Activated CD8-positive, alpha-beta memory T cell treated with anti-CD3 and anti-CD28 coated beads for 1 hour (primary cell): ENCODE measurements at places on chromosomes 16 and 17.

DNA sequence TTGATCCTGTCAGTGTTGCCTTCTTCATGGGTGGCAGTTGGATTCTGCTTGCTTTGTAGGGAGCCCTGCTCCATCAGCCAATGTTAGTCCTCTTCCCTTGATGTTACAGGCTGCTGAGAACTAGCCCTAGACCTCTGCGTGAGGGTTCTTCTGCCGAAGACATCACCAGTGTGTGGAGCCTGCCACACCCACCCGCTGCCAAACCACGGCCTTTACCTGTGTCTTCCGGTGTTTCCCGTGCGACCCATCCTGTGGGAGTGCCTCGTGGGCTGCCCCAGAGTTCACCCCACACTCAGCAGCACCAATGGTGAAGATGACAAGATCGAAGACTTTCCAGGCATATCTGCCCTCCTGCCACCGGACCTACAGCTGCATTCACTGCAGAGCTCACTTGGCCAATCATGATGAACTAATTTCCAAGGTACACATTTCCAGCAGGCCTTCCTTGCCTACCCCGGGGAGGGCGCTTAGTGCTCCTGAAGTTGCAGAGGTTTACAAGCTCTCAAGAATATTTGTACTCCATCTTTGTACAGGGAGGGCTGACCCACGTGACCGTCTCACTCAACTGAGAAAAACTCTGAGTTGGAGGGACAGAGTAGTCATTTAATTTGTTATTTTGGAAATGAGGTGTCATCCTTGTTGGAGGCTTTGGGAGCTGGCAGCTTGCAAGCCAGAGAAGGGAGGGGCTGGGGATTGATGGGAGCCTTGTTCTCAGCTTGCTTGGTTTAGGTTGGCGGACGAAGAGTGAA, 21.8 kb downstream of the YPEL2 start:
- DNase-seq: no peak

DNA sequence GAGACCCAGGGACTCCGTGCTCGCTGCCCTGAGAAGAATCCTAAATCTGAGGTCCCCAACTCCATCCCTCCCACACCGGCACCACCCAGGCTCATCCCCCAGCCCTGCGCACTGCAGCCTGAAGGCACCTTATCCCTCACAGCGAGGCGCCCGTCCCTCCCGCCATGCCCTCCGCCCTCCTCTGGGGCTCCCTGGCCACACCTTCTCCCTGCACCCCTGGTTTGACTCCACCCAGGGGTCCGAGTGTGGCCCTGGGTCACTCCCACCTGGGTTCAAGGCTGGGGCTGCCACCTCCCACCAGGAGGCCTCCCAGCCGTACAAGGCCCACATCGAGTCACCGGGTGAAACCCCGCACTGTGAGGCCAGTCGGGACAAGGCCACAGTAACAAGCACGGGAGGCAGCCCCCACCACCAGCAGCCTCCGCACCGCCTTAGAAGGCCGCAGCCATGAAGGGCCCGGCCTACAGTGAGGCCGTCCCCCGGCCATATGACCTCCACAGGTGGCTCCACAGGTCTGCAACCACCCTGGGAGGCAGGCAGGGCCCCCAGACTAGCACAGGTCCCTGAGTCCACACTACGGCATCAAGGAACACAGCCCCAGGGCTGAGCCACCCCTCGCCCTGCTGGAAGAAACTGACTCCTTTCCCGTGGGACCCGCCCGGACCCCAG, 8.3 kb downstream of the HAGH start:
- no peak for DNase-seq

GRCh38 chr17:64653325-64653984, 8.7 kb downstream of the SMURF2 start:
- no peak for DNase-seq

DNA sequence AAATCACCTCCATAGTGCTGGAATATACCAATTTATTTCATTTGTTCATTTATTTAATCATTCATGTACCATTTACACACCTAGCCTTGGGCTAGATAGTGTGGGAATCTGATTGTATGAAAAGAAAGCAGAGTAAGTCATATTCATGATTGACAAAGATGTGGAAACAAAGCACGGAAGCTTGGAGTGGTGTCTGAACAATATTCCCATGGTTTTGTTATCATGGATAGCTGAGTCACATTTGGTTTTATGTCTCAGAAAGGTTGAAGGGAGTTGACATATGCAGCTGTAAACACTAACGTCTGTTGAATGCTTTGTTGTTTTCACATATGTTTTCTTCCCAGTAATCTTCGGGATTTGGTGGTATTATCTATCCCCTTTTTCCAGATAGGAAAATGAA, 76.6 kb downstream of the MAP2K4 start:
- DNase-seq: no peak

DNA sequence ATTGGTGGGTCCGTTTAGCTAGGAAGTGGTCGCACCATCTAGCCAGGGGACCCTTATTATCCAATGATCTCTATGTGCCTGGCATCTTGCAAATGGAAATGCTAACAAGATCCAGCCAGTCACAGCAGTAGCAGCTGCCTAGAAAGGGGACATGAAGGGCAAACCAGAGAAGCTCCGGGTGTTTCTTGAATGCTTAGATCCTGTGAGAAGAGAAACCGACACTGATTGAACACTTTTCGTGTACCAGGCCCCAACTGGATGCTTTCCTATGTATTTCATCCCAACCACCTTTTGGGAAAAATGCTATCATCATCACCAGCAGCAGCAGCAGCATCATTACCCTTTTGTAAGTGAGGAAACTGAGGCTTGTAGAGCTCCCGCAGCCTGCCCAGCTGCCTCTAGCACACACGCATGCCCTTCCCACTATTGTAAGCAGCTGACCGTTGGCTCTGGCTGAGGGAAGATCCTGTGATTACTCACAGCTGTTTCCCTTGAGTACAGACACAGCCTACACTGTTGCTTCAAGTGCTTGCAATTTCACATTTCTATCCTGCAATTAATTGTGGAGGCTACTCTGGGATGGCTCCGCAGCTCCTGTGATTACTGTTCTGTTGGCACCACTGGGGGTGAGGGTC, 180.7 kb upstream of the CACNG5 start:
- DNase-seq: no peak

DNA sequence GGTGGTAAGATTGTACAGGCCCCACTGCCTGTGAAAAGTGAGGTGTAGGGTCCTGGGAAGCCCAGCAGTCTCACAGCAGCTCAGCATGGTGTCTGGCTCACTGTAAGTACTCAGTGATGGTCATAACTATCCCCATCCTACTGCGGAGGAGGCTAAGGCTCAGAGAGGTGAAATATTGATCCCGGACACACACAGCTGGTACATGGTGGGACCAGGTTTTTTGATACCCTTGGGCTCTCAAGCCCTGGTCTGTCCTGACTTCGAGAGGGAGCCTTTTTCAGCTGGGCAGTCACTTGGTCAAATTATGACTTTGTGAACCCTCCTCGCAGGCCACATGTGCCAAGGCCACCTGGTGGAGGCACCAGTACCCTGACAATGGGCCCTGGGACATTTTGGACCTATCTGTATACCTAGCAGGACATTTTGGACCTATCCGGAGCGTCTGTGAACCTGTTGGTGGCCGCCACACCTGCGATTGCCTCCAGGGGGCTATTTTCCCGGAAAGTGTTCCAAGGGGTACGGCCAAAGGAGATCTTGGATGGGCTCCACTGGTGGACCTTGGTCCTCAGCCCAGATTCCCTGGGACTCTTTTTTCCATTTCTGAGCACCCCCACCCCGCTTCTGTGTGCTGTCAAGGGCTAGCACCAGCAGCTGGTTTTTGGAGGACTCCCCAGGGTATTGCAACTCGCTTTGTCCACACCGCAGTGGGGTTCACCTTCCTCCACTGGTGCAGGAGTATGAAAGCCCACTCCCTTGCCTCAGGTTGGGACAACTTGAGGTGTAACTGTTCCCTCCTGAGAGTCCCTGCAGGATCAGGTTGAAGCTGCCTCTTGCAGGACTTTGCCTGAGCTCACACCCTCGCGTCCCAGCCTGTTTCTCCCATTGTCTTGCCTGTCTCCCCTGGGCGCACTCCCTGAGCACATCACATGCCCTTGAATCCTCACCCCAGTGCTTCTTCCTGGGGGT, 83.6 kb upstream of the NKD1 start:
- no peak for DNase-seq

DNA sequence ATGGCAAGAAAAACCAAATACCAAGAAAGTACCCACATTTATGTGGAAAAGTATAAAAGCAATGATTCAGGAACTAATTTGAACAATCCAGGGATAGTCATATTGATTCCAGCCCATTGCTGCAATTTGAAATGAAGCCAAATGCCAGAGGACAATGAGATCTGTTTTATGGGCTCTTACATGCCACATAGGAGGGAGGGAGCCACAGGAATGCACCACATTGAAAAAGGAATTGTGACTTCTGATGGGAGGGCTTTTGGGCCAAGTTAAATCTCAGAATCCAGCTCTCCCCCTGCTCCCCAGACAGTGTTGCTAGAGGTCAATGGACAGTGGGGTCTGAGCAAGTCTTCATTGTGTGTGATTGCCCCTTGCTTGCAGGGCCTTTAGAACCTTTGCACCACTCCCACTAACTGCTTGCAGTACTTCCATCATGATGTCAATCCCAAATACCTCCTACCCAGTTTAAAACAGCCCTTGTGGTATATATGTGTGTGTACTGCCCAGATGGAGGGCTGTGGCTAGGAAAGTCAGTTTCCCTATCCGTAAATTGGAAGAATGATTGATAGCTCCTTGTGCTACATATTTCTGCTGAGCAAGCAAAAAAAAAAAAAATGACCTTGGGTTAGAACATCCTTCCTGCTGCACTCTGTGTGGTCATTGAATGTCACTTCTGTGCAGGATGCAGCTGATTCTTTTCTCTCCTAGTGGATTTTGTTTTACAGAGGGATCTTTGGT, 406.8 kb downstream of the UTP18 start:
- DNase-seq: no peak

GRCh38 chr17:57133486-57133885, 48.4 kb downstream of the AKAP1 start:
- no peak for DNase-seq

GRCh38 chr17:65366102-65366844, 195.2 kb downstream of the AXIN2 start:
- DNase-seq: no peak
